ENCODE measurements at places on chromosomes 7 and 10.

DNA sequence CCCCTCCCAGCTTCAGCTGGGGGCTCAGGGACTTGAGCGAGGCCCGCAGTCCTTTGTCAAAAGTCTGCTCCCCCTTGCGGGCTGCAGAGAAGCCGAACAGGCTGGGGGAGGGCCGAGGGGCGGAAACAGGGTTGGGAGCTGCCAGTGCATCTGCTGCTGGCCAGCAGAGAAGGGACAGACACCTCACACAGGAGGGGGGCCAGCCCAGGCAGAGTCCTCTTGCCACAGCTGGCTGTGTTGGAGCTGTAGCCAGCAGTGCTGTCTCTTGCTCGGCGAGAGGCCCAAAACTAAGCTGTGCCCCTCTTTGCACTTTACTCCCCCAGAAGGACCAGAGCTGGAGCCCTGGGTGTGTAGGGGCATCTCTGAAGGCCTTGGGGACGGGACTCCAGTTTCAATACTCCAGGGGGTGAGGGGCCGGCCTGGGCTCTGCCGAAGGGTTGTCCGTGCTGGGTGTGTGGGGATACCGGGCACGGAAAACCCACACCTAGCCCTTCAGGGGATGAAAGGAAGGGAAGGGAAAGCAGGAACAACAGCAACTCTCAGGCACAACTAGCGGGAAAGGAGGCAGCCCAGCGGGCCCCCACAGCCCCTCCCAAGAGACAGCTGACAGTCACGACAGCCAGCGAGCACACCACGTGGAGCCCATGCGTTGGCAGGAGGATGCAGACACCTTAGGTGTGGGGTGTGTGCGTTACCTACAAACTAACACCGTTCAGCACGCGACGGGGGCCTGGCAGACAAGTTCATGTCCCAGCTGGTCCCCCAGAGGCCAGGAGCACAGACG, 17.8 kb downstream of the YKT6 start:
- no peak for DNase-seq

DNA sequence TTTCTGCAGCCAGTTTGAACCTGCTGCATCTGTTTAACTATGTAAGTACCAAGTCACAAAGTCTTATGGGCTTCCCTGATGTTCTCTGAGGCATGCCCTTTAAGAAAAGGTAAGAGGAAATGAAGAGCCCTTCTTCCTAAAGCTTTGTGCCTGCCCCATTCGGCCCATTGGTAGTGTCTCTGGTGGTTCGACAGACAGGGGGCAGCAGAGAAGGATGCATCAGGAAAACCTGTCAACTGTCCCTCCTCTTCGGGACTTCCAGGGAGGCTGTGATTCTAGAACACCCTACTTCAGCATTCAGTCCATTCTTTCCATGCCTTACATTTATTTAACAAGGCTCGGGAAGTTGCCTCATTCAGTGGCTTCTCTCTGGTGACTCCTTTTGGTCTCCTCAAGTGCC, 1.9 kb upstream of the SFRP4 start:
- DNase-seq: no peak

- DNase-seq: no peak
These were observed 79.0 kb upstream of the CHST15 start for GRCh38 chr10:124172181-124172916.

- DNase-seq: no peak
These were observed 141.6 kb downstream of the EMX2 start for GRCh38 chr10:117684046-117684610.

- no peak for DNase-seq
These were observed 257.7 kb downstream of the BAMBI start for GRCh38 chr10:28935061-28935460.

DNA sequence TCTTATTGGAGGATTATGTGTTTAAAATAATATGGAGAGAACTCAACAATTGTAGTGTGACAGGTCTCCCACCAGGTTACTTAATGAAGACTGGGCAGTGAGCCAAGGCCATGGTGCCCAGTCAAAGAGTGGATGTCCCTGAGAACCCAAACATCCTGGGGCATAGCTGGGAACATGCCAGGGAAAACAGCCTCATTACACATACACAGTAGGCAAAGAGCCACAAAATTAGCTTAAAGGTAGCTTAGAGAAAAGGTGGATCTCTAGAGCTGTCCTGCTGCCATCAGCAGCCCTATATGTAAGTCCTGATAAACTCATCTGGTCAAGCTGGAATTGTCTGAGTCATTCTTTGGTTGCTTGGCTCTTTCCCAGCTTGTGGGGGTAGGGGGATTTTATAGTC, 287.8 kb downstream of the PHF14 start:
- no peak for DNase-seq

DNA sequence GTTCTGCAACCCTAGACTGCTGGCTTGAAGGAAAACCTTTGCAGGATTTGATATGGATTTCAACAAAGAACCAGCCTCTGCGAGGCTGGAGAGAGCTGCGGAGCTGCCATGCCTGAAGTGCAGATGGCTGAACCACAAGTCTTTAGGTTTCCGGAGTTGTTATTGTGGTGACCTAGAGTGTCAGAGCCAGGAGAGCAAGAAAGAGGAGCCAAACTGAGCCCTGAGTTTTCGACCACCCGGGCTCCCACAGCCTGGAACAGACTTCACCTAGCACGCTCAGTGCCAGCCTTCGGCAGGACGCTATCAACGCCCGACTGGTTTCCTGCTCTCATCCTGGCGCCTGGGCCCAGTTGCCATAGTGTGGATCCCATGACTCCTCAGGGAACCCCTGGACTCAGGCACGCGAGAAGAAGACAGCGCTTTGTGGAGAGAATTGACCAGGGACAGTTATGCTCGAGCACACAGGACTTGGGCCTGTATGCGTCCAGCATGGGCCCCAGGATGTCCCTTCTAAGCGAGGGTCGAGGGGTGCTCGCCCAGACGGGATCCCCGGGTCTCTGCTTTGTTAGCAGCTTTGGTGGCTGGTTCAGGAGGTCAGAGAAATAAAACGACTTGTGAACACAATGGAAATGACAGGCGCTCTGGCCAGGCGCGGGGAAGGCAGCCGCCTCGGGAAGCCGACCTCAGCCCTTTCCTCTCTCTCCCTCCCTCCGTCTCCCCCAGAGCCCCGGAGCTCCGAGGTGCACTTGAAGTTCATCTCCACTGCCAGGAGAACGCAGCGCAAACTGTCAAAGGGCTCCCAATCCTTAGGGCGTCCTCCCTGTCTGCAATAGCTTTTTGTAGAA, 1.8 kb upstream of the GAD2 start:
- DNase-seq: no peak

DNA sequence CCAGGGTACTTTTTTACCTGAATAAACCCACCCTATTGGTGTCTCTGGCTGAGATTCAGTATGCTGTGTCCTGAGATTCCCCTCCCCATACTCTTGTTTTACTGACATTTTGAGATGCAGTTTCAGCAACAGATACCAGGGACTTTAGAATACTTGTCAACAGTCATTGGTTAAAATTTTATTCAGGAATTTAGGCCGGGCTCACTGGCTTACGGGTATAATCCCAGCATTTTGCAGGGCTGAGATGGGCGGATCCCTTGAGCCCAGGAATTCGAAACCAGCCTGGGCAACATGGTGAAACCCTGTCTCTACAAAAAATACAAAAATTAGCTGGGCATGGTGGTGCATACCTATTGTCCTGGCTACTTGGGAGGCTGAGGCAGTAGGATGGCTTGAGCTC, 90.0 kb upstream of the GATAD1 start:
- DNase-seq: no peak

DNA sequence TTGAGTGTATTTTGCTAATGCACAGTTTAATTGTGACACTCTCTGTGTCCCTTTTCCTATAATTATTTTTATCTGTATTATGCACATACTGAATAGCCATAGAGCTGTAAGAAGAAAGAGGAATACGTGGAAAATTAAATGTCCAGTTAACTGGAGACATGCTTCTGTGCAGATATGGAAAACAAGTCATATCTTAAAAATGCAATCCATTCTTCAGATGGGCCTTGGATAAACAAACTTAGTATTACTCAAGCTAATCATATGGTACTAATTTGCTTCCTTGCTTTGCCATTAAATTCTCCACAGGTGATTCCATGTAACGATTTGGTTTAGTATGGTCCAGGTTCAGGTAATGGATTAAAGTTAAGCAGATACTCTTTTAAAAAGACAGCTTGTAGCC, 201.2 kb upstream of the CELF2 start:
- DNase-seq: no peak

DNA sequence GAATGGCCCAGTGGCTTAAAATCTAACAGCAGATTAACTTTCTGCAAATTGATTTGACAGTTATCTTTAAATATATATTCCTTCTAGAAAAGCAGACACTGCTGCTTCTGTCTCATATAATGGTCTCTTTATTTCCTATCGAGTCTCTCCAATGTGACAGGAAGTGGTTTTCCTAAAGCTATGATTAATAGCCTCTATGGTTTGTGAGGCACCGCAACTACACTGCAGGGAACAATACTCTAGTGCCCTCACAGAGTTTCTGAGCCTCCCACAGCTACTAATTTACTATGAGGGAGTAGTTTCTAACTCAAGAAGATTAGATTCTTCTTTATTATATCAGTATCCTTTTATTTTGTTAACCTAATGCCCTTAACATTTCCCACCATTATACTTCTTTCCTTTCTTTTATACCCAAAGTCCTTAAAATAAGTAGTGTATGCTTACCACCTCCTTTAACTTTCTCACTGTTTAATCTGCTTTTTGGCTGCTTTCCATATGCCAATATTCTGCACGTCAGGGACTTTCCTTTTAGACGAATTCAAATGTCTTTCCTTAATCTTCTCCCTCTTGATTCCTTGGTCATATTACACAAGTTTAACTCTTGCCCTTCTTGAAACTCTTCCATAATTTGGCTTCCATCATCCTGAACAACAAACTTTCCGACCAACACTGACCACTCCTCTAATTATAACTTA, 23.8 kb upstream of the AHR start:
- no peak for DNase-seq

- no peak for DNase-seq
These were observed 126.9 kb downstream of the TACC2 start for GRCh38 chr10:122115874-122116273.

GRCh38 chr10:101103430-101103829, 27.7 kb upstream of the TLX1 start:
- no peak for DNase-seq

GRCh38 chr10:32911285-32912016, 46.6 kb downstream of the ITGB1 start:
- DNase-seq: no peak

DNA sequence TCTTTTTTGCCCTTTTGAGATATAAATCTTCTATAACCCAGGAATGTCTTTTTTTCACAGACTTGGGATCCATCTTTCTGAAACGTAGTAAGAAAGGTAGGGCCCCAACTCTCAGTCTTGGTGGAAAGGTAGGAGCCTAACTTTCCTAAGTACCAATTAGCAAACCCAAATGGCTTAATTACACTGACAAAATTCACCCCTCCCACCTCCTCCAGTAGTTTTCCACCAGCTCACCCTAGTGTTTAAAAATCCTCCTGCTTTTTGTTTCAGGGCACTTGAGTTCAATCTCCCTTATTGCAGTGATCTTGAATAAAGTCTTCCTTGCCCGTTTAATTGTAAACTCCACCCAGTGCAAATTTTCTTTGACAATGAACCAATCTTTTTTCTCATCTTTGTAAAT, 600.0 kb downstream of the PHTF2 start:
- DNase-seq: no peak

- DNase-seq: no peak
These were observed 231.4 kb downstream of the BMPER start for GRCh38 chr7:34136698-34137097.

- no peak for DNase-seq
These were observed 141.8 kb upstream of the NOBOX start for GRCh38 chr7:144545330-144545729.

Measured in stimulated activated CD8-positive, alpha-beta memory T cell treated with anti-CD3 and anti-CD28 coated beads, Interleukin-7, amount 100 ng/mL, for 1 hour (primary cell).